ENCODE measurements at places on chromosomes 5 and 9. TPM values are rescaled to one million over a fixed set of nuclear protein-coding genes. Genes with fewer than 3 reads are reported as not detected.

Gene ACO1
- total RNA-seq = 41.8 TPM

Gene IFNA2
- total RNA-seq = not detected

Gene SAXO1
- not detected for total RNA-seq

Gene SLC6A7
- not detected for total RNA-seq

Gene RASEF
- total RNA-seq = under 0.01 TPM

Gene MYOT
- not detected for total RNA-seq

Gene CCNJL
- total RNA-seq = 8.5 TPM

Gene AHRR
- 4.5 TPM for total RNA-seq

Gene CRHBP
- total RNA-seq = not detected

Gene MELK
- total RNA-seq = 8.7 TPM

Gene FBP2
- total RNA-seq = not detected

Gene DAPK1
- total RNA-seq = 28.2 TPM

Gene CBY3
- not detected for total RNA-seq

Gene PWWP2A
- 9.0 TPM for total RNA-seq

Gene GABBR2
- total RNA-seq = 10.2 TPM

Gene CAMLG
- 30.9 TPM for total RNA-seq

Gene ZNF622
- total RNA-seq = 24.9 TPM

Gene DRD1
- not detected for total RNA-seq

Gene LIX1
- total RNA-seq = not detected

Gene STC2
- total RNA-seq = 11.4 TPM

Gene PCDHB10
- total RNA-seq = 0.39 TPM

Gene CTSV
- total RNA-seq = 0.25 TPM

Gene PPIP5K2
- 35.9 TPM for total RNA-seq

Gene VCAN
- 0.25 TPM for total RNA-seq

Gene SPATA31D4
- not detected for total RNA-seq

Gene OTP
- total RNA-seq = not detected

Gene CDHR2
- total RNA-seq = 0.25 TPM

All from dermis microvascular lymphatic vessel endothelial cell (primary cell).